ENCODE measurements at places on chromosomes 6 and 20.

DNA sequence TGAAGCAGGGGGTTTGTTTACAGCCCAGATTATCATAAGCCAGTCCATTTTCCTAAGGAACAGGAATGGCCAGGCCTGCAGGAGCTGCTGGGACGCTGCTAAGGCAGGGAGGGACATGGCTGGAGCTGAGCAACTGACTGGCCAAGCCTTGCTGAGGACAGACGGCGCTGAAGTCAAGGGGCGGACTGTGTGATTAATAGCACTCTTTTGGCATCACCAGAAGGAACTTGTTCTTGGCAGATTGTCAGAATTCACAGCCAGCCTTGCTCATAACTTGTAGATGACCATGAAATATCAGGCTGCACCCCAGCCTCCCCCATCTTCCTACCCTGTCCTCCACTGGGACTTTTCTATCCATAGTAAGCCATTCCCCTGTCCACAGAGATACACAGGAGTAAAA is 218.8 kb upstream of the RNF24 start:
- DNase-seq = no peak

- DNase-seq = peak; percentile 81
Measured at GRCh38 chr20:51022803-51023616, at the start of gene KCNG1. Gene KCNG1 (minus strand): TSS chr20:51023107. CDS start chr20:51010338, 12,769 bp downstream.

DNA sequence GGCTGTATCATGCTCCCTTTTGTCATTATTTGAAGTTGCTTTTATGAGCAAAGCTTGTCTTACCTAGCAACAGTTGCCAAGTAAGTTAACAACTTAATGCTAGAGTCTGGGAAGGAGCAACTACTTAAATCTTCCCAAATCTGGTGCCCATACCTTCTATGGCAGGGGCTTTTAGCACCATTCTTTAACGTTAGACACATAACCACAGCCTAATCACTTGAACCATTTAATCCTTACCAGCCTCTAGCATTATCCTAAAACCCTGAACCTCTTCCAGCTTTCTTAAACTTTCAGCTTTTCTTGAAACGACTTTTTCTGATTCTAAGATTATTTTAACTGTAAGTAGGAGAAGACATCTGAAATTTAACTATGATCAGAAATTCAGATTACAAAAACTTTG is at the start of gene C6orf163:
TSS of gene C6orf163 (plus strand) at position 83 of the 400 bp plus-strand sequence. CDS start at position 370, 287 bp downstream.
- no peak for DNase-seq

DNA sequence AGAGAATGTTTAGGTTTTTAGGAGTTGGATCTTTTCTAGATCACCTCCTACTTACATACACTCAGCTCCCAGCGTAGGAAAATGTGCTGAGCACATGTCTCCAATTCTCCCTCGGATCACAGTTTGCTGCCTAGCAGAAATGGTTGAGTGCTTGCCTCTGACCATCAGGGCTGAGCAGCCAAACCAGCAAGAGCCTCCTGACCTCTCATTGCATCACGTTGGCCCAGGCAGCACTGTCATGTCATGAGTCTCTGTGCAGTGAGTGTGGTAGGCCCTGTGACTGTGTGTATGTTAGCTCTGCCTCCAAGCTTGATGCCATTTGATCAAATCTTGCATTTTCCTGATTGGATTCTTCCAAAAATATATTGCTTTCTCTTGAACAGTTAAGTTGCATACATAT is 112.0 kb downstream of the LRRC1 start:
- DNase-seq = no peak

GRCh38 chr20:17992224-17992637 is 23.4 kb downstream of the MGME1 start:
- DNase-seq = no peak

GRCh38 chr6:29947077-29947980 is 5.0 kb downstream of the HLA-A start:
- DNase-seq = no peak

- no peak for DNase-seq
Measured at GRCh38 chr6:39330057-39330456, 7.6 kb upstream of the KCNK16 start.

DNA sequence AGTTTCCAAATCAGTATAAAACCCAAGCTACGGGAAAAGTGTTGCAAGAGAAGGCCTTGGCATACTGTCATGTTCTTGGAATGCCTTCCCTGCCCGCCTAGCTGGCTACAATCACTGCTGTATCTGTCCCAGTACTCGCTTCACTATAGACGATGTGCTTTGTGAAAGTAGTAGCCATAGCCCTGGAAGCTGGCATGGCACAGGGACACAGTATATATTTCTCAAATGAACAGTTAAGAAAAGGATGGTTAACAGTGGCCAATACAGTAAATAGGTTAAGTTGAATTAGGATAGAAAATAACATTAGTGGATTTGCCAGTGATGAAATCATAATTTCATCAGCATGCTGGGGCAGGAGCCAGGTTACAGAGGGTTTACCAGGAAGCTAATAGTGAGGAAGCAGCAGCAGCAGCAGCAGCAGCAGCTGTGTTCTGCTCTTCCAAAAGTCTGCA is 499.3 kb downstream of the CDKAL1 start:
- DNase-seq = no peak

DNA sequence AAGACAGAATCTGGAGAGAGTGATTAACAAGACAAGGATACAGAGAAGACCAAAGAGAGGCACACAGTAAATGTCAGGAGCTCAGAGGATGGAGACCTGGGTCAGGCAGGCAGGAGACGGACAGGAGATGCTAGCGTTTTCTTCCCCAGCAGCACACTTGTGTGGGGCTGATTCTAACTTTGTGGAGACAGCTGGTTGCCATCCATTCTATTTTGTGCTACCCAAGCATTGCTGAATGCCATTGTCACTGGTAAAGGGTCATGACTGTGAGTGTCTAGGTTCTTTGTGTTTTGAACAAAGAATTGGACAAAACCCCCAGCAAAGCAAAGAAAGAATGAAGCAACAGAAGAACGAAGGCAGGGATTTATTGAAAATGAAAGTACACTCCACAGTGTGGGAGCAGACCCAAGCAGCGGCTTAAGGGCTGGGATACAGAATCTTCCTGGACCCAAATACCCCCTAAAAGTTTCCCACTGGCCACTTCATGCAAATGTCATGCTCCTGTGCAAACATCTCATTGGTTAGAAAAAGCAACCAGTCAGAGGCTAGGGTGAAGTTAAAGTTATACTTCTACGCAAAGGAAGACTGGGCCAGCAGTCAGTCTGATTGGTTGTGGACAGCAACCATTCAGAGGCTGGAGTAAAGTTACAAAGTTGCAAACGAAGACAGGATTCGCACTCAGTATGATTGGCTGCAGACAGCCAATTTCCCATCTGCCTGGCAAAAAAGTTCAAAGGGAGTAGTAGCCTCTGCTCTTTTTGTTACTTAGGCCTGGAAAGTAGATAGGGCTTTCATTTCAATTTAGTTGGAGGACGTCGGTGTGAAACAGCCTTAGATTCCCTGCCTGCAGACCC is 17.5 kb downstream of the PTK7 start:
- peak; percentile 29 for DNase-seq

DNA sequence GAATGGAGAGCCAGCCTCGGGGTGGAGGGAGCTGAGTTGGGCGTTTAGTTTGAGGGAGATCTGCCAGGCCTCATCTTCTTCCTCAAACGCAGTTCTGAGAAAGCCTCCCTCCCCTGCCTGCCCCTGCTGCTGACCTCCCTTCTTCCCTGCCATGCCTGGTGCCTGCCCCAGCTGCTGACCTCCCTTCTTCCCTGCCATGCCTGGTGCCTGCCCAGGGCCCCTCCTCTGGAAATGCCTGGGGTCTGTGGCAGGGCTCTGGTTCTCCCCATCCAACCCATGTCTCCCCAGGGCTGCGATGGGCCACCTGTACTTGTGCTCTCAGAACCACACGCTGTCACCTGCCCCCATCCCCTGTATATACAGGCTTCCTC is 114.6 kb downstream of the VEGFA start:
- no peak for DNase-seq

GRCh38 chr20:59972037-59972801 is 14.0 kb downstream of the CDH26 start:
- DNase-seq = no peak

DNA sequence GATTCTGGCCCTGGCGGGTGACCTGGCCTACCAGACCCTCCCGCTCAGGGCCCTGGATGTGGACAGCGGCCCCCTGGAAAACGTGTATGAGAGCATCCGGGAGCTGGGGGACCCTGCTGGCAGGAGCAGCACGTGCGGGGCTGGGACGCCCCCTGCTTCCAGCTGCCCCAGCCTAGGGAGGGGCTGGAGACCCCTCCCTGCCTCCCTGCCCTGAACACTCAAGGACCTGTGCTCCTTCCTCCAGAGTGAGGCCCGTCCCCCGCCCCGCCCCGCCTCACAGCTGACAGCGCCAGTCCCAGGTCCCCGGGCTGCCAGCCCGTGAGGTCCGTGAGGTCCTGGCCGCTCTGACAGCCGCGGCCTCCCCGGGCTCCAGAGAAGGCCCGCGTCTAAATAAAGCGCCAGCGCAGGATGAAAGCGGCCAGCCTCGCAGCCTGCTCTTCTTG is 868 bp upstream of the SLC2A4RG start:
- peak; percentile 80 for DNase-seq

GRCh38 chr20:53070706-53071392 is 98.7 kb downstream of the TSHZ2 start:
- DNase-seq = no peak

DNA sequence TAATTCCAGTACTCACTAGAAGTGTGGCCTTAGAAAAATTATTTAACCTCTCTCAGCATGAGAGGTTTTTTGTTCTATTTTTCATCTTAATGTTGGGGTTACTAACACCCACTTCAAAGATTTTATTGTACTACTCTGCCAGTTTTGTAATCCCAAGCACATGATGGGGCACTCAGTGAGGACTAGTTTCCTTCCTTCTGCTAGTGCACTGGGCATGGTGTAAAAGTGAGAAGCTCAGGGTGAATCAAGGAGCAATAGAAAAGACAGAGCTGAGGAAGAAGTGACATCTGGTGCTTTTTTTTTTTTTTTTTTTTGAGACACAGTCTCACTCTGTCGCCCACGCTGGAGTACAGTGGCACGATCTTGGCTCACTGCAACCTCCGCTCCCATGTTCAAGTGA is 439.4 kb upstream of the ARID1B start:
- no peak for DNase-seq

- DNase-seq = no peak
Measured at GRCh38 chr6:96755096-96755495, 82.2 kb downstream of the GPR63 start.

DNA sequence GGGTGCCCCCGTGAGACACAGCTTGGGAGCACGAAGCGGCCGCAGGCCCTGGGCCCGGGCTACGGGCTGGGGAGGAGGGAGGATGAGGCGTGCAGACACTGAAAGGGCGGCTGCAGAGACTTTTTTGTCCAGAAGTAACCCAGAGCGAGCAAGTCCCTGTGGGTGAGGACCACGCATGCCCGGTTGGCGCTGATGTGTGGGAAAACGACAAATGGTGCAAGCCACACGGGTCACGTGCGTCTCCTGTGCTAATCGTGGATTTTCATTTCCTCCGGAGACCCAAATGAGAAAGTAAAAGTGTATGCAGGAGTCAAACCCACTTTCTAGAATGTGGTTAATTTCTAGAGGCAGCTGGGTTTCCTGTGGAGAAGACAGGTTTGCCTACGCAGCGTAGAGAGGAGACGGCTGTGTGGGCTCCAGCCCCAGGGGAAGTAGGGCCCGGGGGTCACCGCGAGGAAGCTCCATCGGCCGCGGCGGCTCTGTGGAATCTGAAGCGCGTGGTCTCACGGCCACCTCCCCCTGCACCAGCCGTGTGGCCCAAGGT is 19.0 kb downstream of the DLL1 start:
- peak; percentile 59 for DNase-seq

GRCh38 chr20:62777528-62777830 is 18.8 kb upstream of the MRGBP start:
- DNase-seq = no peak

GRCh38 chr6:116445102-116445501 is 16.1 kb upstream of the CALHM6 start:
- no peak for DNase-seq

DNA sequence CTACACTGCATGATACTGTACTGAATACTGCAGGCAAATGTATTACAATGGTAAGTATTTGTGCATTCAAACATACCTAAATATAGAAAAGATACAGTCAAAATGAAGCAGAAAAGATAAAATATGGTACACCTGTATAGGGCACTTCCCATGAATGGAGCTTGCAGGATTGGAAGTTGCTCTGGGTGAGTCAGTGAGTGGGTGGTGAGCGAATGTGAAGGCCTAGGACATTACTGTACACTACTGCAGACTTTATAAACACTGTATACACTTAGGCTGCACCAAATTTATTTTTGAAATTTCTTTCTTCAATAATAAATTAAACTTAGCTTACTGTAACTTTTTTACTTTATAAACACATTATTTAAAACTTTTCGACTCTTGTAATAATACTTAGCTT is 213.1 kb downstream of the ATXN1 start:
- no peak for DNase-seq

DNA sequence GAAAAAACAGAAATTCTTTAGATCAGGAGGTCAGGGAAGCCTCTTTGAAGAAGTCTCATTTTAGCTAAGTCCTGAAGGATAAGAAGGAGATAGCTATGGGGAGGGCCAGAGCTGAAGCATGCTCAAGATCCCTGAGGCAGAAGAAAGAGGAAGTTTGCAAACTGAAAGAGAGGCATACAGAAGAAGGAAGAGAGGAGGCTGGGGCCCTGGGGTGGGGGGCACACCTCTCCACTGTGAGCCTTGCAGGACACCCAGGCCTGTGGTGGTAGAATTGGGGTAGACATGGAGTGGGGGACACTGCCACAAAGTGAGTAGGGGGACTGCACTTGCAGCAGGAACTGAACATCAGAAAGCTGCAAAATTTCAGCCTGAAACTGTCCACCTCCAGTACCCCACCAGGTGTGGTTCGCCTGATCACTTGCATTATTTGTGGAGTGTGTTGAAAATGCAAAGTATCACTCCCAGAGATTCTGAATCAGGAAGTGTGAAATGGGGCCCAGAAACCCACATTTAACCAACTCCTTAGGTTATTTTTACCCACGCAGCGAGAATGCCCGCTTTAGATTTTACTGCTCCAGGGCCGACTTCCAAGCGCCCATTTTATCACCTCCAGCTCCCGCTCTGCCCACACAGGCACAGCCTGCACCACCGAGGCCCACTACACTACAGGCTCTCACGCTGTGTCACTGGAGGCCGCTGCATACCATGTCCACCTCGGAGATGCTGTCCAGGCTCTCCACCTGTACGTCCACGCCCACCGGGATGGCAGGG is 44.0 kb downstream of the GABRR2 start:
- DNase-seq = no peak

DNA sequence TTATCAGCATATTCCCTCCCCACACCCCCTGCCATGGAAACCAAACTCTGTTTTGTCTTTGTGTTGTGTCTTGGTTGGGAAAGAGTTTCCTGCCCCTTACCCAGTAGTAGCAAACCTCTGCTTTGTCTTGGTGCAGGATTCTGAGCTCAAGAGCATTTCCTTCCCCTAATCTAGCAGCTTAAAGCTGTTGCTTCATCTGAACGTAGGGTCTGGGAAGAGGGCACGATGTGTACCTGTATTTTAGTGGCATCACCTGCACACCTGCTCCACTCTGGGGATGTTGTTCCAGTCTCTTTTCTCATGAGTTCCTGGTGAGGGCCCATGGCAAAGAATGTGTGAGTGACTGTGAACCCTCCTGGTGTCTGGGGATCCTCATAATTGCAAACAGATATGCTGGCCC is 164.7 kb downstream of the SCP2D1 start:
- no peak for DNase-seq

- no peak for DNase-seq
Measured at GRCh38 chr6:57307850-57308249, 9.6 kb upstream of the PRIM2 start.

Measured in transverse colon (tissue), 4 donors.